Activated naive CD4-positive, alpha-beta T cell treated with anti-CD3 and anti-CD28 coated beads, Interleukin-2, amount 10 ng/mL, durations not matched to agents 7 days and 5 days (primary cell): ENCODE measurements at places on chromosomes 6 and 20.

DNA sequence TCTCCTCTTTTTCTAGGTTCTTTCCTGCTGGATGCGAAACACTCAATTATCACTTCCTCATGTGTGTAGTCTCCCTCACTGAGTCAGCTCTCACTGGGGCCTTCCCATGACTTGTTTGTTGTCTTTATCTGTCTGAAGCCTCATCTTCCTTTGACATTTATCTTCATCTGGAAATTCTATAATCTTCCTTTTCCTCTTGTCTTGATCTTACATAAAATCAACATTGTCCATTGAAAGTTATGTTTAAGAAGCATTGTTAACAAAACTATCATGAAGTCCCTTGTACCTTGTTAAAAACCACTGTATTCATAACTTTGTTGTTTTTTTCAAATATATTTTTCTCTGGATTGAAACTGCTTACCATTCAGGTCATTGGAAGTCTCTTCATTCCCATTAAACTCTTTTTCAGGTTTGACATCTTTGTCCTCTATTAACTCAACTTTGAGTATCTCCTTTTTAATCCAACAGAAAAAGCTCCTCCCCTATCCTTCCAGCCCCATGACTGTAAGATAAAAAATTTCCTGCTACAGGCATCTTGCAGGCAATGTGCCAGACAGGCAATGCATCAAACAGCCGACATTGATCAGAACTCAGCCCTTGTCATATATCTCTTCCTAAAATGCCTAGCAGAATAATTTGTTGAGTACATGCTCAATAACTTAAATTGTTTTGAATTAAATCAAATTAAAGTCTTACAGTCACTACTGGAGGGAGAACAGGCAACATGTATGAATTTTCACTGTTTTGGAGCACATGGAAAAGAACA lies 34.8 kb downstream of the MYLIP start:
- no peak overlapping the region for H3K27ac ChIP-seq
- no peak for DNase-seq
- no peaks in the 10 kb centered on the region for H3K36me3 ChIP-seq

DNA sequence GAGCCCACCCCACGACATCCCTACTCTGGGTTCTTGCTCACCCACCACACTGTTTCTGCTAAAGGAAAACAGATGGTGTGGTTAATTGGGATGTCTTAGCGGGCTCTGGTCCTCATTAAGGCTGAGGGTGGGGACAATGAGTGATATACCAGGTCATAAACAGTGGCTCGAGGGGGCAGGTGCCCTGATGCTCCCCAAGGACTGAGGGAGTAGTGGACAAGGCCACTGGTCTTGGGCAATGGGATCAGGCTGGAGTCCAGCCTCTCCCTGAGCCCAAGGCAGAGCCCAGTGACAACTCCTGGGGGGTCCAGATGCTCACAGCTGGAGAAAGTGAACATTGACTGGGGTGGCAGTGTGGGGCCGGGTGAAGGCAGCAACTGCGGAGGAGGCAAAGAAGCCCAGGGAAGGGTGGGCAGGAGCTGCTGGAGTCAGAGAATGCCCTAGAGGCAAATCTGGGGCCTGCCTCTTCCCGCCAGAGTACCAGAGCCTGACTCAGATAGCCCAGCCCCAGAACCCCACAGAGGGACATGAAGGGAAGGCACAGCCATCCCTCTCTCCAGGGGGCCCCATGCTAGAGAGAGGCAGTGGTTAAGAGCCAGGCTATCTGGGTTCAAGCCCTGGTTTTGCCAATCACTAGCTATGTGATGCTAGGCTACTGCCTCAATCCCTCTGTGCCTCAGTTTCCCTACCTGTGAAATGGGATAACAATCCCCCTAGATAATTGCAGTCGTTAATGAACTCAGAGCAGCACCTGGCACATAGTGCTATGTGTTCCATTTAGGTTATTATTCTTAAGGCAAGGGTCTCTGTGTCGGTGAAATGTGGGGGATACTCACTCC lies 72.3 kb downstream of the MRPL14 start:
- H3K36me3 ChIP-seq = no peaks in the 10 kb centered on the region
- H3K4me1 ChIP-seq = peaks cover 5% of the 10 kb centered on the region
- H3K27me3 ChIP-seq = peaks cover 50% of the 10 kb centered on the region
- DNase-seq = no peak

DNA sequence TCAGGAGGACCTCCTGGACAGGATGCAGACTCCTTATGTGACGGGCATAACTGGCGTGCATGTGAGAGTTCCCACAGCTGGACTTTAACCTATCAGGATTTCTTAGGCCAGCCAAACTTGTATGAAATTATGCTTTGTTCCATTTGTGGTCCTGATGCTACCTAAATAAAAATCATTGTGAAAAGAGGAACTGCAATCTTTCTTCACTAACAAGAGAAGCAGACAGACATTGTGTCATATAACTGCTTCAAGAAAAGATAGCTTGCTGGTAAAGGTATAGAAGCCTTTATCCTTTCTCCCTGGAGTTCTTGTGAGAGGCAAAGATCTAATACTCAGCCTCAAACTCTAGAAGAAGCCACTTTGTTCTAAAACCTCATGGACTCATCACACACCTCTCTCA lies 87.5 kb upstream of the ENPP5 start:
- H3K27ac ChIP-seq = no peak overlapping the region
- H3K36me3 ChIP-seq = no peaks in the 10 kb centered on the region
- no peak for DNase-seq
- no peak overlapping the region for H3K4me3 ChIP-seq
- H3K4me1 ChIP-seq = no peaks in the 10 kb centered on the region

- peaks cover 71% of the 10 kb centered on the region for H3K36me3 ChIP-seq
- peaks cover 98% of the 10 kb centered on the region for H3K4me1 ChIP-seq
- DNase-seq = no peak
- no peaks in the 10 kb centered on the region for H3K27me3 ChIP-seq
These were observed 17.3 kb downstream of the PLCG1 start for GRCh38 chr20:41154436-41155176.
